ENCODE measurements at places on chromosomes 13 and 19.

DNA sequence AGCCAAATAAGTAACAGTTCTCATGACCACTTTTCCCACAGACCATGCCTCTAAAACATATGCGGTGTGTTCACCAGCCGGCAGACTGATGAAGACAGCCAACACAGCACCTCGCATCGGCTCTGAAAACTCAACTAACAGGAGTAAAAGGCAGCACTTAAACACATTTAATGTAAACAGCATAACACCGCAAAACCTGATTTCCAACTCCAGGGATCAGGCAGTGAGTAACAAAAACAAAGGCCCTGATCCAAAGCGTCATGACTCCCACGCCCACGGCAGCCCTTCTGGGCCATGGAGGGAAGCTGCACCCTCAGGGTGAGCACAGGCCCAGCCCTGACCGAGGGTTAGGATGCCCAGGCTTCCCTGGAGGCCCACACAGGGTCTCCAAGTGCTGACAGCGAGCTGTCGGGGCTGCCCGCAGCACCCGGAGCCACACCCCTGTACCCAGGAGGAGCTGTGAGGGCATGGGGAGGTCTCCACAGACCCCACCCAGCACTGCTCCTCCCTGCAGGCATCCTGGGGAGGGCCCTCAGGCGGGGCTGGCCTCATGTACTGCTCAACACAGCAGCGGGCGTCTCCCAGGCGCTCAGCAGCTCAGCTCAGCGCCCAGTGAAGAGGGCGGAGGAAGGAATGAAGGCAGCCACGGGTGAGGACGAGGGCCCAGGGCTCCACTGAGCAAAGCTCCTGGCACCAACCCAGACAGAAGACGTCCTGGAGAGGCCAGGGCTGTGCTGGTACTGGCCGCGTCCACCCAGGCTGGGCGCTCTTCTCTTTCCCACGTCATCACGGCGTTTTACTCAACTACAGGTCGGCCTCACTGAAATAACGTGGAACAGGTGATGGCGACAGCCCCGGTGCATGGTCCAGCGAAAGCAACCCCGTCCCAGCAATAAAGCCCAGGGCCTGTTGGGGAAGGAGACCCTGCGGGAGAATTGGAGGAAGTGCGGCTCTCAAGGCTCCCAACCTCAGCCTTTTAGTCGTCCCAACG is 53.7 kb downstream of the RASA3 start:
- DNase-seq = peak; percentile 67

DNA sequence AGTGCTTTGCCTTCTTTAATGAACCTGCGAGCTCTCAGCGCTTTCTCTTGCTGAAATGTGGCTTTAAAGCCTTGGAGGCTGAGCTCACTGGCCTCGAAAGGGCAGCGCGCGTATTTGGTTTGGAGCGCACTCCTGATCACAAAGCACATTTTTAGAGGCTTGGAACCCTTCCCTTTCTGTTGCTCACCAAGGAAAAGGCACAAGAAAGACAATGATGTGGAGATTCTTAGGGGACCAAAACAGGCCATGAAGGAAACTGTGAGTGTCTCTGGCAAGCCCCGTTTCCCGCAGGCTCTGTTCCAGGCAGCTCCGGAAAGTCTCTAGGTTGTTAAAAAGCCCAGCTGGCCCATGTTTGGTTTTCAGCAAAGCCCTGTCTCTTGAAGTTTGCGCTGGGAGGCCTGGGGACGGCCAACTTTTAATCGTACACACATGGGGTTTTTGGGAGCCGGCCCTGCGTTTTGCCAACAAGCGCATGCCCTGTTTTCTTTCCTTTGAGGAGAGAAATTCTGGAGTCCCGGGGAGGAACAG is 9.4 kb upstream of the SPC24 start:
- DNase-seq = peak; percentile 86

DNA sequence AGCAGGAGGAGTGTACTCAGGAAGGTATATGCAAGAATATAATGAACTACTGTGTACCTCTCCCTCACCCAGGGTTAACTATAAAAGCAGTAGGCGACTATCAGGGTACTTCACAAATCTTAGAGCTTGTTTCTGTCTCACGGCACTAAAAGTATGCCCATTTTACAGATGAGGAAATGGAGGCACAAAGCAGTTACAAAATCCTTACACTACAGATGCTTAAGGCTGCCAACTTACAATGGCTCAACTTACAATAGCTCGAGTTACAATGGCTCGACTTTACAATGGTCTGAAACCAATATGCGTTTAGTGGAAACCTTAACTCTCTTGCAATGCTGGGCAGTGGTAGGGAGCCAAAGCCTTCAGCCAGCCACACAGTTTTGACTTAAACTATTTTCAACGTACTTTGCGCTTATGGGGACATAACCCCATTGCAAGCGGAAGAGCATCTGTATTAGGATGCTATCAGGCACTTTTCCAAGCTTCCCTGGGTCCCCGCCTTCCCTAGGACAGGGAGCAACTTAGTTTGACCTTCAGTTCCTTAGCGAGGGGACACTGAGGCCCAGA is 4.1 kb downstream of the FCER2 start:
- DNase-seq = no peak

GRCh38 chr19:19575411-19575810 is 37.3 kb downstream of the CILP2 start:
- no peak for DNase-seq

GRCh38 chr19:55703790-55704215 is 28.8 kb downstream of the EPN1 start:
- no peak for DNase-seq

GRCh38 chr13:74093691-74094090 is 40.5 kb downstream of the KLF12 start:
- no peak for DNase-seq

GRCh38 chr19:17052439-17052838 is 22.8 kb downstream of the HAUS8 start:
- no peak for DNase-seq

DNA sequence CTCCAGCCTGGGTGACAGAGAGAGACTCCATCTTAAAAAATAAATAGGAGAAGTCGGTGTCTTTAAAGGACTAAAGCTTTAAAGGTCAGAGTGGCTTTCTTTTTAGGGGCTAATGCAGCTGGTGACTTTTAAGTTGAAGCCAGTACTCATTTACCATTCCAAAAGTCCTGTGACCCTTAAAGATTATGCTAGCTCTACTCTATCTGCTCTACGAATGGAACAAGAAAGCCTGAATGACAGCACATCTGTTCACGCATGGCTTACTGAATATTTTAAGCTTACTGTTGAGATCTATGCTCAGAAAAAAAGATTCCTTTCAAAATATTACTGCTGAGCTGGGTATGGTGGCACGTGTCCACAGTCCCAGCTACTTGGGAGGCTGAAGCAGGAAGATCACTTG is 16.4 kb downstream of the TDRD12 start:
- DNase-seq = no peak

DNA sequence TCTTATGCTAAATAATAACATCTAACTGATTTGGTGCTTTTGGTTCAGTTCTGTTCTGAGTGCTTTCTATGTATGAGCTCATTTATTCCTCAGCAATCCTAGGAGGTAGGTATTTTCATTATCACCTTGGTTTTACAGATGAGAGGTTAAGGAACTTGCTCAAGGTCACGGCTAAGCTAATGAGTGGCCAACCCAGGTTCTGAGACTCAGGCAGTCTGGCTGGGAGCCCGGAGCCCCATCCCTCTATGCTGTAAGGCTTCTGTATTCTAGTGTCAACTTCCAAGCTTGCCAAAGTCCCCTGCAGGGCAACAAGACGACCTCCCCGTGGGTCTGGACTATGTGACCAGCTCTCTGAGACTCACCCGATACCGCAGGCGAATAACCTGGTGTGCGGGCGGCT is 60.5 kb downstream of the PARP4 start:
- DNase-seq = no peak

DNA sequence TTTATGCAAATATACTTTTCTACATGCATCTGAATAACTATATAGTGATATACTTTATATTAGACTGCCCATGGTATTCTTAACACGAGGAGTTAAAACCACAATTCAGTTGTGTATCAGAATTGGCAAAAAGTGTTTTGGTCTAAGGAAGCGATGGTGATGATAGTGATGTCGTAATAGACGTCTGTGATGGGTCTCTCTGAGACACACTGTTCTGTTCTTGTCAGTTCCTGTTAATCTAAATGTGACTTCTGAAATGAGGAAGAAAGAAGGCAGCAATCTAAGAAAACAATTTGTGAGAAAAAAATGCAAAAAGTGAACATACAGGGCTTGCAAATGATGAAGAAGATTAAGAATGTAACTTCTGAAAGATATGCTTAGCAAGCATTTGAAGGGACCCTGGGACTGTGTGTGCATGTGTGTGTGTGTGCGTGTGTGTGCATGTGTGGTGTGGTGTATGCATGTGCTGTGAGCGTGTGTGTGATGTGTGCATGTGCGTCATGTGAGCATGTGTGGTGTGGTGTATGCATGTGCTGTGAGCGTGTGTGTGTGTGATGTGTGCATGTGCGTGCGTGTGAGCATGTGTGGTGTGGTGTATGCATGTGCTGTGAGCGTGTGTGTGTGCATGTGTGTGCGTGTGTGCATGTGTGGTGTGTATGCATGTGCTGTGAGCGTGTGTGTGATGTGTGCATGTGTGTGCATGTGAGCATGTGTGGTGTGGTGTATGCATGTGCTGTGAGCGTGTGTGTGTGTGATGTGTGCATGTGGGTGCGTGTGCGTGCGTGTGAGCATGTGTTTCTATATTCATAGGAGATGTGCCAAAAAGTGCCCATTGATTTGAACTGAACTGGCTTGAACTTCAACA is 131.8 kb downstream of the IRS2 start:
- no peak for DNase-seq

GRCh38 chr13:31775686-31776085 is 36.4 kb downstream of the RXFP2 start:
- DNase-seq = peak; percentile 54

DNA sequence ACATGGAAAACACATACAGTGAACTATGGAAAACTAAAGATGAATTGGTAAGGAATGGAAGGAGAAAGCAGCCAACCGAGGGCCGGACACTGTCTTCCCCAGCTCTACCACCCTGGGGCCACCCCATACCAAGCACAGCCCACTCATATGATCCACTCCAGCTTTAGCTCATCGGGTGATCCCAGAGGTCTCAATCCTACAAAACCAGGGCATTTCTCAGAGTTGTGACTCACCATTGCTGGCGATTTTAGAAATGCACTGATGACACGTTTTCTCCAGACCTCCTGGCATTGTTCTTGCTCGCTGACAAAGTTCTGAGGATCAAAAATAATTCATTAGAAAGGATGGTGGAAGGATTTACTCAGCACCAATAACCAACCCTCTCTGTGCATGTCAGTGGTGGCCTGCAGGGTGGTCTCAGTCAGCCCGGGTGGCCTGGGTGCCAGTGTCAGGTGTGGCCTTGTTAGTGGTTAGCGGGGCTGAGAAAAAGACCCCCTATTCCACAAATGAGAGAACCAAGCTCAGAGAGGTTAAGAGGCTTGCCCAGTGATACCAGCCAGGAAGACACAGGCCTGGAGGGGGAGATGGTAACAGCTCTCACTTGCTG is 6.6 kb downstream of the TMEM272 start:
- DNase-seq = no peak

DNA sequence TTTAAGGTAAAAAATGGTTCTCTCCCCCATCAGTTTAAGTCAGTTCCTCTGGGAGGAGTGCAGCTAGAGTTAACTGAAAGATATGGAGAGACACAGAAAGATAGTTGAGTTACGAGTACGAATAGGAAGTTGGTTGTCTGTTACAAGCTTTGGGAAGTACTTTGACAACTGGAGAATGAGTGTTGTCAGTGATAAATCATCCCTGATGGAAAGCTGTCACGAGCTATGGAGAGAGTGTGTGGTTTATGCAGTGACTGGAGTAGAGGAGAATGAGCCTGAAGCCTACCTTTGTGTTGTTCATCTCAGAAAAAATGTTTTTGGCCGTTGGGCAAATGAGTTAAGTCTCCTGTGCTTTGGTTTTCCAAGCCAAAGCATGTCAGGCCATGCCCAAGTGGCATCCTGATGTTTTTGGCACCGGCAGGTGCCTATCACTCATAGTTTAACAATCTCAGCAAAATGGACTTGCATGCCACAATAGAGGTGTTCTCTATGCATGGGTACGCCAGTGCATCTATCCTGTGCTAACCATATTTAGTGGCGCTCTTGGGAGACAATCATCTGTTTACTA is 350.2 kb downstream of the IRS2 start:
- DNase-seq = no peak

- DNase-seq = no peak
These were observed 14.8 kb downstream of the RABAC1 start for GRCh38 chr19:41944336-41944735.

DNA sequence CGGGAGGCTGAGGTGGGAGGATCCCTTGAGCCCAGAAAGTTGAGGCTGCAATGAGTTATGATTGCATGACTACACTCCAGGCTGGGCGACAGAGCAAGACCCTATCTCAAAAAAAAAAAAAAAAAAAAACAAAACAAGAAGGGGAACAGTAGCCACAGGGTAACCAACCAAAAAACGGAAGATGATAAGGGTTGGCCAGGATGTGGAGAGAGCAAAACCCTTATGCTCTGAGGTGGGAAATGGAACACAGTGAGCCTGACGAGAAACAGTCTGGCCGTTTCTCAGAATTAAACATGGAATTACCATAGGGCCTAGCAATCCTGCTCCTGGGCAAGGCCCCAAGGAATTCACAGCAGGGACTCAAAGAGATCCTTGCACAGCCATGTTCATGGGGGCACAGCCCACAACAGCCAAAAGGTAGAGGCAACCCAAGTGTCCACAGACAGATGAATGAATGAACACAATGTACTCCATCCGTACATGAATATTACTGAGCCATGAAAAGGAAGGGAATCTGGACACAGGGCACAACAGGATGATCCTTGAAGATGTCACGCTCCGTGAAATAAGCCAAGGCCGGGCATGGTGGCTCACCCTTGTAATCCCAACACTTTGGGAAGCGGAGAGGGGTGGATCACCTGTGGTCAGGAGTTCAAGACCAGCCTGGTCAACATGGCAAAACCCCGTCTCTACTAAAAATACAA is 11.3 kb downstream of the NMRK2 start:
- DNase-seq = no peak

- no peak for DNase-seq
These were observed 90.3 kb downstream of the IER2 start for GRCh38 chr19:13240312-13241022.

- no peak for DNase-seq
These were observed 15.7 kb downstream of the ZNF444 start for GRCh38 chr19:56156768-56157167.

GRCh38 chr19:51179256-51179655 is 37.2 kb downstream of the SIGLEC7 start:
- no peak for DNase-seq

- no peak for DNase-seq
These were observed 21.2 kb upstream of the OBI1 start for GRCh38 chr13:78680115-78680561.

- no peak for DNase-seq
These were observed 3.0 kb upstream of the PRKD2 start for GRCh38 chr19:46719629-46720502.

DNA sequence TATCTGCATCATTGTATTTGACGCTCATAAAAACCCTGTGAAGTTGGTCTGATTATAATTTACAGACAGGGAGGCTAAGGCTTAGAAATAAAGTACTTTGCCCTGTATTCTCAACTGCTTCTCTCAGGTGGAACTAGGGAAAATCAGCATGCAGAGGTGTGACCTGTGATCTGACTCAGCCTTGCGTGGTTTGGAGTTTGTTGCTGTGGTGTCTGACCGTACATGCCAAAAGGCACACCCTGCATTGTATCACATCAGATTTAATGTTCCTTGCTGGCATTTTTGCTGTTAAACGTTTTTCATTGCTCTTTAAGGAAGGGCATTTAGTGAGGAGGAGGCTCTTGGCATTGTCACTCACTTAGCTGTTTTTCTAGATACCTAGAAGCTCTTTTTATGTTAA is 58.8 kb upstream of the C1QTNF9B start:
- no peak for DNase-seq
